Stimulated activated CD8-positive, alpha-beta memory T cell treated with anti-CD3 and anti-CD28 coated beads, Interleukin-7, amount 100 ng/mL, for 1 hour (primary cell): ENCODE measurements at places on chromosomes 3 and 15.

DNA sequence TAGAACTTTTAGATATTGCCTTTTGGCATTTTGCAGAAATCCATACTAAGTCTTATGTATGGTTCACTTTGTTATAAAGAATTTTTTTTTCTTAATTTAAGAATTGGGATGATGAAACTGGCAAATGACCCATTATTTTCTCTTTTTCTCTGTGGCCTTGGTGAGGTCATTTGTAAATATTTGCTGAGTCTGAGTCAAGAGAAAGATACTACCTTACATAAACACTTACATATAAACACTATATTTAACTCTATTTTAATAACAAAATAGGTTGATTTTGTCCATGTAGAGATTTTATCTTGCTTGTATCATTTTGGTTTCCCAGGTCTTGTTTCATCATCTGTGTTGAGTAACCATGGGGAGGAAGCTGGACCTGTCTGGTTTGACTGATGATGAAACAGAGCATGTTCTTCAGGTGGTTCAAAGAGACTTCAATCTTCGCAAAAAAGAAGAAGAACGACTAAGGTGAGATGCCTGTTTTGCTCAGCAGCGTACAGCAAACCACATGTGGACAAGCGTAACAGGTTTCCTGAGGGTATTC is 91.1 kb downstream of the MYRIP start:
- no peak for DNase-seq

- no peak for DNase-seq
These were observed 3.4 kb upstream of the AEN start for GRCh38 chr15:88617790-88618189.

- no peak for DNase-seq
These were observed 189.2 kb upstream of the THRB start for GRCh38 chr3:24683633-24684384.

DNA sequence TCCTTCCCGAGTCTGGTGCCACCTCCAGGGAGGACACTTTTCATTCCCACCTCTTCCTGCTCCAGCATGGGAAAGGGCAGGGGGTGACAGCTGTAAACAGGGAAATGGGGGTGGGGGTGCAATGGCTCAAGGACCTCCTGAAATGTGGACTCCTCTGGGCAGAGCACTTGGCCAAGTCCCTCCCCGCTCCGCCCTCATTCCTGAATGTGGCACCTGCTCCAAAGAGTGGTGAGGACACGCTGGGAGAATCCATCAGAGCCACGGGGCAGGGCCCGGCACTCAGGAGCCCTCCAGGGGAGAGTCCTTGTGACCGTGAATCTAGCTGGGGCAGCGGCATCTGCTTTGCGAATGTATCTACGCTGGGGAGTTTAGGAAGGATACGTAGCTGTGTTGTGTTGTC is 11.1 kb upstream of the LINGO1 start:
- DNase-seq: no peak

DNA sequence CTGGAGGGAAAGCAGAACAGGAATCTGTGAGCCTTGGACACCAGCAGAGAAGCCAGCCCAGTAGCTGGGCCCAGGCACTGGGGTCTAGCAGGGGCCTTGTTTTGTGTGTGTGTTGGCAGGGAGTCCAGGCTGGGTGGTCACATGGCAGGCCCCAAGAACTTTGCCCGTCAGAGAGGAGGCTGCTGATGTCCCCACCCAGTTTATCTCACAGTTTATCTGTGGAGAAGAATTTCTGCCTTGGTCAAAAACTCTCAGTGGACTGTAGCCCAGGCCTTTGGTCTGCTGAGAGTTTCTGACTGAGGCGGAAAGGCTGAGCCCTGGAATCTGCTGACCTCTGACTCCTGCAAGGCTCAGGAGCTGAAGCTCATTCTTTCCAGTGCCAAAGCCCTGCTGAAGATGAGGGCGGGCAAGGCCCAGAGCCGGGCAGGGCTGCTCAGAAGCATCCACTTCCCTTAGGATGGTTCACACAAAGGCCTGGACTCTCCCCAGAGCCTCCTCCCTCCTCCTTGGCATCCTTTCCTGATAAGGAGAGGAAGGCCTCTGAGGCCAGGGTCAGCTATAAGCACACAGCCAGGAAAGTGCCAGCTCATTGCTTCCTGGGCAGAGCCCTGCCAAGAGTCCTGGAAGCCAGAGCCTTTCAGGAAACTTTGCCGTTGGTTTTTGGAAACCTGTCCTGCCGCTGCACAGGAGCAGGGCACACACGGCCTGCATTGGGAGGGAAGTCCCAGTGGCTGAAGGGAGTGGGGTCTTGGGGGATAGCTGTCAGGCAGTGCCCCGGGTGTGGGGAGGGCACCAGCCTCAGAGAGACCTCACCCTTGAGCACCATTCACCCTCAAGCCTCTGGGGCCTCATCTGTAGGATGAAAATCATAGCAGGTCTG is 37.2 kb upstream of the SLCO2A1 start:
- no peak for DNase-seq
